CD4-positive, alpha-beta memory T cell (primary cell): ENCODE measurements at places on chromosomes 13 and 19. TPM values are rescaled to one million over a fixed set of nuclear protein-coding genes. Genes with fewer than 3 reads are reported as not detected.
A peak's percentile ranks its signal among the peaks of the same experiment; 100 is the strongest.

ZNF574 gene
- total RNA-seq: 26.0 TPM

ZNF582 gene
- total RNA-seq: 7.3 TPM

- H3K27ac ChIP-seq: peak overlapping the region; percentile 49
- no peak for DNase-seq
- H3K27me3 ChIP-seq: no peaks in the 10 kb centered on the region
- peak overlapping the region; percentile 68 for H3K4me3 ChIP-seq
- peaks cover 65% of the 10 kb centered on the region for H3K4me1 ChIP-seq
Observed at GRCh38 chr19:46861691-46862502, 1.1 kb downstream of the ARHGAP35 start.

DNA sequence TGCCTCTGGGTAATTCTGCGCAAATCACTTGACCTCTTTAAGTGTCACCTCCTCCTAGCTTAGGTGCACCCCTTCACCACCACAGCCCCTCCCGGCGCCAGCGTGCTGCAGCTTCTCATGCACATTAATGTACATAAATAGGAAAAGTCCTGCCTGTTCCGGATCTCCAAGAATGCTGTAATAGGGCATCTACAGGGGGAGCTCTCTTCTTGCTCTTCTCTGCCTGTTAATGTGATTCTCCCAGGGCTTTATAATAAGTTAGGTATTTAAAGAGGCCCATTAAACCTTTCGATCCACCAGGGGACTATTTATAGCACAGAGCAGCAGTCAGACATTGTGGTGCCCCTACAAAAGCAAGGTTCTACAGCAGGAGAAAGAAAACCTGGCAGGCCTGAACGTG is 35.3 kb downstream of the SOX1 start:
- DNase-seq: no peak
- H3K27ac ChIP-seq: no peak overlapping the region
- H3K36me3 ChIP-seq: no peaks in the 10 kb centered on the region

DNA sequence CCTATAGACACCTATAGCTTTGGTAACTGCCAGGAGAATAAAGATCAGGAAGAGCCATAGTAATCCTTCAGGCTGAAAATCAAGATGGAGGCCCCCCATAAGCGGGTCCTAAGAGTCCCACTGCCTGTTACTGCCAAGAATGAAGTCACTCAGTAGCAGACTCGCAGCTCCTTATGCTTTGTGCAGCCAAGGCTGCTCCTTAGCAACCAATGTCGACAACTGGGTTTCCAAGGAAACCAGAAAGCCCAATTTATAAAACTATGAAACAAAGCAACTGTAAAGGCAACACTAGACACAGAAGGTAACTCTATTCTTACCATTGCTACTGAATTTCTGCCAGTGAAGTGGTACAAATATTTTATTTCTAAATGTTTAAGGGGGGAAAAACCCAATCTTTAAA is 56.5 kb downstream of the DCLK1 start:
- no peaks in the 10 kb centered on the region for H3K4me1 ChIP-seq
- no peaks in the 10 kb centered on the region for H3K27me3 ChIP-seq
- no peak for DNase-seq
- H3K36me3 ChIP-seq: no peaks in the 10 kb centered on the region

DNA sequence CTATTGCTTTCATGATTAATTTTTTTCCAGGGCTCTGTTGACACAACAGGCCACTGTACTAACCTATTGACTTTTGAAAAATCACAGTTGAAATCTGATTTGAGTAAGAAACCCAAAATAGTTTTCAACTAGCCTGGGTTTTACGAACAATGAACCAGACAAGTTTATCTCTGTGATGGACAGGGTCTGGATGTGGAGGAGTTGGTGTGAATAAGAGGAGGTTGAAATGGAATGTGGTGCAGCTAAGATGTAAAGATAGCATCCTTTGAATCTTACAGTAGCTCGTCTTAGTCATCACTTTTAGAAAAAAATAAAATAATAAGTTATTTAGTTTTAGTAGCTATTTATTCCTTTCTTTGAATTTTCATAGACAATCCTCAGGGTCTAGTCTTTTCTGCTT is 8.3 kb upstream of the OXGR1 start:
- DNase-seq: no peak
- no peak overlapping the region for H3K4me3 ChIP-seq
- no peaks in the 10 kb centered on the region for H3K4me1 ChIP-seq
- H3K27me3 ChIP-seq: no peaks in the 10 kb centered on the region
- H3K27ac ChIP-seq: no peak overlapping the region

ZNF285 gene
- 2.2 TPM for total RNA-seq

GRCh38 chr19:55179606-55180484 is at the start of gene SYT5:
Gene SYT5, minus strand, starts transcription at chr19:55180289. Its CDS starts 1,248 bp downstream, at chr19:55179041.
- H3K4me1 ChIP-seq: peaks cover 23% of the 10 kb centered on the region
- peak; percentile 65 for DNase-seq
- peak within 1 kb of the TSS; percentile 46 for H3K27ac ChIP-seq
- H3K36me3 ChIP-seq: no peaks in the 10 kb centered on the region

KIR3DL1 gene
- not detected for total RNA-seq

- H3K4me3 ChIP-seq: no peak overlapping the region
- no peaks in the 10 kb centered on the region for H3K36me3 ChIP-seq
- H3K27ac ChIP-seq: no peak overlapping the region
- DNase-seq: no peak
- no peaks in the 10 kb centered on the region for H3K4me1 ChIP-seq
Observed at GRCh38 chr19:57075125-57075524, 44.7 kb upstream of the USP29 start.

PLIN5 gene
- 1.4 TPM for total RNA-seq

- H3K27ac ChIP-seq: no peak overlapping the region
- H3K27me3 ChIP-seq: no peaks in the 10 kb centered on the region
- H3K4me3 ChIP-seq: no peak overlapping the region
- no peaks in the 10 kb centered on the region for H3K36me3 ChIP-seq
- DNase-seq: no peak
Observed at GRCh38 chr13:34156841-34157365, 339.0 kb downstream of the RFC3 start.

DNA sequence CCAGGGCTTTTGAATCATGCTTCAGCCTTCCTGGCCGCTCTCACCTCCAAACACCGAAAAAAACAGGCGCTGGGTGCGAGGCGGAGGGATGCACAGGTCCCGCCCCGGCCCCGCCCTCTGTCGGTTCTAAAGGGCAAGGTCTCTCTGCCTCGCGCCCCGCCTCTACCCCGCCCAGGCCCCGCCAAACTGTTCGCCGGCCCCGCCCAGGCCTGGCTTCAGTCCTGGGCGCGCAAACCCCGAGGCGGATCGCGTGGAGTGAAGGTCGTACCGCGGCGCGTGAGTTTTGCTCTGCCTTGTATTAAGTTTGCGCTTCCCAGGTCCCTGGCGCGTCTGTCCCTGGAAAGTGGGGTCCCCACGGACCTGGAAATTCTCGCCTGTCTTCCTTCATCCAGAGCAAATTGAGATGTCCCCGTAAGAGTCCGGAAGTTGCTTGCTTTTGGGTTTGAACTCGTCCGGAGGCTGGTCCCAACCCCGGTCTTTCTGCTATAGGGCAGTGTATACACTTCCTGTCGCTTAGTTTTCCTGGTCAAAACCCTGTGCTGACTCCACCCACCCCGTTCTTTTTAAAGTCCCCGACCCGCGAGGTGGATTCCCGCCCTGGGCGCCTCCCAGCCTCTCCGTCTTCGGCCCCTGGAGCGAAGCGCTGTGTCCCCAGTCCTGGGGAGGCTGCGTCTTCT is 8.4 kb downstream of the ZNF808 start:
- DNase-seq: peak; percentile 83
- peak overlapping the region; percentile 80 for H3K27ac ChIP-seq
- H3K27me3 ChIP-seq: no peaks in the 10 kb centered on the region
- H3K4me1 ChIP-seq: peaks cover 12% of the 10 kb centered on the region
- H3K36me3 ChIP-seq: no peaks in the 10 kb centered on the region

DNA sequence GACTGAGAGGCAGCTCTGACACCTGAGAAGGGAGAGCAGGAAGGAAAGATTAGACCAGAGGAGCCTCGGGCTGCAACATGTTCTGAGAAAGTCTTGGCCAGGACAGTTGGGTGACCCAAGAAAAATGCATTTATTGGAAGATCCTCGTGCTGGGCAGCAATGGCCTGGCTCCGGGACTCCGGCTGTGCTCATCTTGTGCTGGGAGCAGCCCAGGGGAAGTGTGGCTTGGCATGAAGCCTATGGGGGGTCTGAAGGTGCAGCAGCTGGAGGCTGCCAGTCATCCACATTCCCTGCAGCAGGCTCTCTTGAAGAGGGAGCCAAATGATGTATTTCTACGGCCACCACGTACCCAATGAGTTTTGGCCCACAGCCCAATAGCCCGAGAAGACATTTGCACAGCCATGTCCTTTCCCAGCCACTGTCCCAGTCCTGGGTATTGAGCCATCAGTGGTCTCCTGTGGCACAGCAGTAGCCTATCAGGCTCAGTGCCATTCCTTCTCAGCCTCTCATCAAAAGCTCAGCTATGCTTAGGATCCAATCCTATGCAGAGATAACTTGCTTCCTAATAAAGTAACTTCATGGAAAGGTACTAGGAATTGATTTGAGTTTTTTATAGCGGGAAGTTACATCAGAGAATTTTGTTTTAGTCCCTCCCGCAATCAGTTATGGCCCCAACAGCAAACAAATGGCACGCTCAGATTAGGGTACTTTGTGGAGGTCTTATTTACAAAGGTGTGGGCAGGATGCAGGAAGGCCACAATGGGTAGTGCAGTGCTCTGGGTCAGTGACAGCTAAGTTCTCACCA is 76.0 kb upstream of the MEDAG start:
- no peak overlapping the region for H3K27ac ChIP-seq
- no peaks in the 10 kb centered on the region for H3K27me3 ChIP-seq
- no peak for DNase-seq
- H3K36me3 ChIP-seq: no peaks in the 10 kb centered on the region

DNA sequence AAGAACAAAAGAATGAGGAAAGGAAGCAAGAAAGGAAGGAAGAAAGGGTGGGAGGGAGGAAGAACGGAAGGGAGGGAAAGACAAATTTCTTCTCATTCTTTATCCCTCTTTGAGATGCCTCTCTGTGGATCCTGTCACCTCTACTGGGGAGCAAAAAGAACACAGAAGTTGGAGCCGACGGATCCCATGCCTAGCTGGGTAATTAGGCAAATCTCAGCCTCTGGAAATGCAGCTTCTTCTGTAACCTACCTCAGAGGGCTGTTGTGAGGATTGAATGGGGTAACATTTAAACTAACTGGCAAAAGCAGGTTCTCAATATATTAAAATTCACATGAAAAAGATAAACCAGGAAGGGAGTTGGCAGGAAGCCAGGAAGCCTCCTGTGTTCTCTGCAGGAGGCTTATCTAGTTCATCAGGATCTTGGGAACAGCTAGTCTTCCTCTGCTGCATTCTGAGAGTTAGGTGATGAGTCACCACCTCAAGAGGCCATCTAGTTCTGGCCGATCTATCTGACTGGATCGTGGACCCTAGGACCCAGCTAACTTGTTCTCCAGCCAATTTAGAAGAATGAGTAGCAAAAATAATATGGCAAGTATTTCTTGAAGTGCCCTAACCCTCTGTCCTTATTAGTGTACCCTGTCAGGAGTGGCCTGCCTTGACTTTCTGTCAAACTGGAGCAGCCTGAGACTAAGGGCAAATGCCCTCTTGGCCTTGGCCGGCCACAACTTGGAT is 15.2 kb upstream of the CPB2 start:
- no peaks in the 10 kb centered on the region for H3K36me3 ChIP-seq
- no peak overlapping the region for H3K27ac ChIP-seq
- peaks cover 22% of the 10 kb centered on the region for H3K4me1 ChIP-seq
- H3K4me3 ChIP-seq: no peak overlapping the region
- H3K27me3 ChIP-seq: no peaks in the 10 kb centered on the region

DBP gene
- total RNA-seq: 62.6 TPM

- H3K36me3 ChIP-seq: no peaks in the 10 kb centered on the region
- H3K27ac ChIP-seq: no peak overlapping the region
- DNase-seq: no peak
- H3K4me3 ChIP-seq: no peak overlapping the region
- H3K27me3 ChIP-seq: no peaks in the 10 kb centered on the region
Observed at GRCh38 chr19:50676625-50677197, 27.5 kb downstream of the C19orf81 start.

- DNase-seq: no peak
- no peaks in the 10 kb centered on the region for H3K36me3 ChIP-seq
- H3K27ac ChIP-seq: no peak overlapping the region
Observed at GRCh38 chr13:102487330-102487729, 85.5 kb upstream of the FGF14 start.

UPK1A gene
- total RNA-seq: 0.55 TPM

DNA sequence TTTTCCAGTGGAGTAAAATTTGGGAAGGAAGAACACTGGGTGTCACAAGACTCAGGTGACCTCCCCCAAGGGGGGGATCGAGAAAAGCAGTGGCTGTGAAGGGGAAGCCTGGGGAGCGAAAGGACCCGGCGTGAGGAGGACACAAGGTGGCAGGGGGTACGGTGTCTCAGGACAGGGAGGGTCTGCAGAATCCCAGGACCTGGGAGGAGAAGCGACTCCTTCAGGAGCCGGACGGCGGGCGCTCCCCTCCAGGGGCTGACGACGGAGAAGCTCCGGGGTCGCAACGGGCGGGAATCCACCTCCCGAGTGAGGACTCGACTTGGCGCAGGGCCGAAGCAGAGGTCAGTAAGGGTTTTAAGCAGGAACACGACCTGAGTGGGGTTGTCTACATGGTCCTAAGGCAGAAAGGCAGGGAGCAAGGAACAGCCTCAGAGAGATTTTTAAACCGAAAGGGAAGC is 529 bp downstream of the ZNF836 start:
- H3K27ac ChIP-seq: peak overlapping the region; percentile 80
- peaks cover 25% of the 10 kb centered on the region for H3K4me1 ChIP-seq
- H3K36me3 ChIP-seq: peaks cover 8% of the 10 kb centered on the region
- DNase-seq: no peak
- H3K4me3 ChIP-seq: peak overlapping the region; percentile 90

DNA sequence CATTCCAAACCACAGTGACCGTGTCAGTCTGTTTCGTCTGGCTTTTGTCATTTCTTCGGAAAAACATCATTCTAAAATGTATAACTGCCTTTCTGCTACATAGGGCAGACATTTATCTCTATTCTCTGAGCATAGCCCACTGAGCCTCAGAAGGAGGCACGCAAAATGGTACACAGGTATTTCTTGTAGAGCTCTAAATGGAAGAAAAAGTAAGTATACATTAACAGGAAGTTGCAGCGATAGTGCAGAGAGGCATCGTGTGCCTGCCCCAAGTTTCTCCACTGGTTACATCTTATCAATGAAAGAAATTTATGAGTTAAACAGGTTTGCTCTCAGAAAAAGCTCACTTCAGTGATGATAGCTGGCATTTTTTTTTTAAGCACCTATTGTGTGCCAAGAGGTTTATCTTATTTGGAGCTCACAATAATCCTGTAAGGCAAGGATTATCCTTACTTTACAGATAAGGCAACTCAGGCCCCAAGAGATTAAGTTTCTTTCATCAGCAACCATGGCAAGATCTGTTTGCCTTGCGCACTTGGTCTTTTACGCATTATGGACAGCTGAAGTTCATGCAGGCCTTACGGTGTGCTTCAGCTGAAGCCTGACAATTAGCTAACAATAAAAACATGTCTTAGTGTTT is 1.2 kb upstream of the RCBTB2 start:
- no peak for DNase-seq
- peaks cover 34% of the 10 kb centered on the region for H3K4me1 ChIP-seq
- H3K27ac ChIP-seq: no peak overlapping the region
- H3K27me3 ChIP-seq: no peaks in the 10 kb centered on the region
